ENCODE measurements at places on chromosomes 3 and 15.

DNA sequence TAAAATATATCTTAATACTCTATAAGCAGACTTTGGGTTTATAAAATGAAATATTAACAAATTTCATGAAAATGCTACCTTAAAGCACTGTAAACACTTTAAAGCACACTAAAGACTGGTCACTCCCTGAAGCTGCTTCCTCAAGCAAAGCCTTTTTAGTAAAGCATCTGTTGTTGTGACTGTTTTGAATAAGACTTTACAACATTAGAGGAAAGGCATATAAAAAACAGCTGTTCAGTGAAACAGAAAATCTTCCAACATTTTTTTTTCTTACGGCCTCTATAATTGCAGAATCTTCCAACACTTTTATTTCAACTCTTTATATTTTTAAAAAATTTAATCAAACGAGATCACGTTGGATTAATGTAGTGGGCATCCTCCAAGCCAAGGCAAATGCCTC lies 48.1 kb downstream of the GRK7 start:
- no peak for DNase-seq

DNA sequence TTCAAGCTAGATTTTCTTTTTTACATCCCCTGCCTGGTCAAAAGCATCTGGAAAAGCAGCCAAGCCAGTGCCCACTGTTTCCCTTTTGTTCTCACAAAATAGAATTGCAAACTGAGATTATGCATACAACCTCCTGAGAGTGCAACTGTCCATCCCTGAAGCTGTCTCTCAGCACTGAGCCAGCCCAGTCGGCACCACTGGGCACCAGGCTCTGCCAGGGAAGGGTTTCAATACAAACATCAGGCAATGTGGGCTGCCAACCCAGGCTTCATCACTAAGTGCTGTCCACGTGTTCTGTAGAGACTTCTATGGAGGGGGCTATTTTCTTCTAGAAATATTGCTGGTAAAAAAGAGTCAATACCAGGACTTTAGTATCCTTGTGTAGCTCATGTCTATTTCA lies 356.3 kb upstream of the TBL1XR1 start:
- DNase-seq: no peak

DNA sequence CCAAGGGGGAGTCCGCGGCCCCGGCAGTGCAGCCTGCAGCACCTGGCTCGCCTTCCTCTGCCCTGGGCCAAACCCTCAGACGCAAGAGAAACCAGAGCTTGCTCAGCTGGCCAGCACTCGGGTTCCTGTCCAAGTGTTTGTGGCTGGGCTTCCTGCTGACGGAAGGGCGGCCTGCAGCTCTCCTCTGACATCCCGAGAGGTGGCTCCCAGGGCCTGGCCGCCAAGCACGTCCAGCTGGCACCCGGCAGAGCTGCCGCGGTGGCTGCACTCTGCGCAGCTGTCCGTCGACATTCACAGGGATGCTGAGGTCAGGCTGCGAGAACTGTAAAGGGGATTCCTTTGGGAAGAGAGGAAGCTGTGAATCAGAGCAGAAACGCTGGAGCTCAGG lies 85.6 kb downstream of the CPN2 start:
- no peak for DNase-seq

DNA sequence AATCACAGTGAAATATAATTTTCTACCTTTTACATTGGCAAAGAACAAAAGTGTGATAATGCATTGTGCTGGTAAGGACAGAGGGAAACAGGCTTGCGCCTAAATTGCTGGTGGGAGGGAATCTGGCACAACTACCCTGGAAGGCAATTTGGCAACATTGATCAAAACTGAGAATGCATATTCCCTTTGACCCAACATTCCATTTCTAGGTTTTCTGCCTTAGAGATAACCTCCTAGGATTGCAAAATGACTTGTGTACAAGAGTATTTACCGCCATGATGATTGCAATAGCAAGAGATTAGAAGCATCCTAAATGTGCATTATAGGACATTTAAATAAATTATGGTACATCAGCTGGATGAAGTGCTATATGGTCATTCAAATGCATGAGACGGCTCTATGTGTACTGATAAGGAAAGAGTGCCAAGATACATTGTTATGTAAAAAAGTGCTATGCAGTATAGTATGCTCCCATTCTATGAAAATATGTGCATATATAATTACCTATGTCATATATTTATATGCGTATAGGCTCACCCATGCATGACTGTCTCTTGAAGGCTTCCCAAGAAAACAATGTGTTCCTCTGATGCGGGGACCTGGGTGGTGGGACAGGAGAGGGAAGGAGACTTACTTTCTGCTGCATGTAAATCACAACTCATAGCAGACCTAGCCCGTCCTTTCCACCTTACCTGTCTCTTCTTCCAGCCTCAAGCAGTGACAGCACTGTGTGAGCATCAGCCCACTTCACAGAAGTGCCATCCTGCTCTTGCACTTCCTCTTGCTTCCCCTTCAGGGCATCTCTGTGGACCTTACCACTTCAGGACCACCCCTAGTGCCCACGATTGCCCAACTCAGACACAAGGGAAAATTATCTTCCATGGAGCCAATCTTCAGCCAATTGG lies 249.9 kb upstream of the TLE3 start:
- no peak for DNase-seq

DNA sequence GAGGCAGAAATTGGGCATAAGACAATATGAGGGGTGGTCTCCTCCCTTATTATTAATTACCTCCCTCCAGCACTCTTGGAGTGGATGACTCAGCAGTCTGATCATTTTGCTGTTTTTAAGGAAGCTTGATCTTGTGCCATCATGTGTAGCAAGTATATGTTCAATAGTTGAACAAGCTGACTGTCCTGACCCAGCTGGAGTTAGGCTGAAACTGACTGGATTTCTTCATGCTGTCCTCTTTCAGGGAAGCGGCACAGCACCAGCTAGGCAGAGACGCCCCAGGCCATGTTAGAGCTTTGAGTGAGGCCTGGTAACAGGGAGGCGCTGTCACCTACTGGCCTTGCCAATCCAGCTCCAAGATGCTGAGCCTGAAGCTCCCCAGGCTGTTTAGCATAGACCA lies 54.4 kb upstream of the KIF23 start:
- DNase-seq: no peak

- DNase-seq: no peak
Observed at GRCh38 chr3:37945156-37945806, 45.3 kb upstream of the VILL start.

DNA sequence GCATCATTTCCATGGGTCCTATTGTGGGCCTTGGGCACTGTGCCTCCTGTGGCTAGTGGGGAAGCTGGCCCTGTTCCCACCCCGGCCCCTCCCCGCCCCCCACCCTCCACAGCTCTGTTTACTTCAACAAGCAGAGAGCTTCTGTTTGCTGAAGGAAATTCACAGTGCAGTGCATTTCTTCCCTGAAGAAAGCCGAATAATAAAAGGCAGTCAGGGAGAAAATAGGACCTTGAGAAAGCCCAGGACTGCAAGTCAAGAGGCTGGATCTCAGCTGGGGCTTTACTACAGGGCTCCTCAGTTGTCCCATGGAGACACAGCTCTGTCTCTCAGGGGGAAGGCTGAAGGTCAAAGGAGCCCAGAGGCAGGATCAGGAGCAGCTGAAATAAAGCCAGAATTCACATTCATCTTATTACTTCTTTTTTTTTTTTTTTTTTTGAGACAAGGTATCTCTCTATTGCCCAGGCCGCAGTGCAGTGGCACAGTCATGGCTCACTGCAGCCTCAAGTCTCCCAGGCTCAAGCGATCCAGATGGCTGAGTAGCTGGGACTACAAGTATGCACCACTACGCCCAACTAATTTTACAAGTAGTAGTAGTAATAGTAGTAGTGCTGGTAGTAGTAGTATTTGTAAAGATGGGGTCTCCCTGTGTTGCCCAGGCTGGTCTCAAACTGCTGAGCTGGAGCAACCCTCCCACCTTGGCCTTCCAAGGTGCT lies 33.0 kb upstream of the LACTB start:
- no peak for DNase-seq

DNA sequence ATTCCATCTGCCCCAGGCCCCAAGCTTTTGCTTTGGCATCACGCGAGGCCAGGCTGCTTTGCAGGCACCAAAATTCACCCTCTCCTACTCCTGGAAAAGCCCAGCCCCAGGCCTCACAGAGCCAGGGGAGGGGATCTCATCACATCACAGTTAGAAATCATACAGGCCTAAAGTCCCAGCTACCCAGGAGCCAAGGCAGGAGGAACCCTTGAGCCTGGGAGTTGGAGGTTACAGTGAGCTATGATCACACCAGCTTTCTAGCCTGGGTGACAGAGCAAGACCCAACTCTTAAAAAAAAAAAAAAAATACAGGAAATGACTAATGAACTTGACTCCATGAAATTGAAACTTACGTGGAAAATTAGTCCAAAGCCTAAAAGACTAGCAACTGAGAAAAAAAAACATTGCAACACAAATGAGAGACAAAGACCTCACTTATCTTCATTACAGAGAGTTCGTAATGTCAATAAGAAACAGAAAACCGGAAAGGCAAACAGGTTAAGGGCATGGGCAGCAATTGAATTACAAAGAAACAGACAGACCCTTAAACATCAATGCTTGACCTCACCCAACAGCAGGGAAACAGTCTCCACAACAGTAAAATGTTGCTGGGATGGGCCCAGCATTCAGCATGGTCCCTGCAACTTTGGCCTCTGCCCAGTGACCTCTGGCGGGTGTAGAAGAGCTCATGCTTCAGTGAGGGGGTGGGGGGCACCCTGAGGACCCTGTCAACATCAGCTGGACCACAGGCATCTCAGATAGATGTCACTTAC lies 151.5 kb downstream of the LRRK1 start:
- DNase-seq: no peak

GRCh38 chr3:20645340-20645739 lies 459.3 kb upstream of the SGO1 start:
- DNase-seq: no peak

GRCh38 chr3:37862903-37863815 lies 1.5 kb downstream of the CTDSPL start:
- no peak for DNase-seq

- no peak for DNase-seq
Observed at GRCh38 chr3:43871627-43872245, 181.0 kb downstream of the ABHD5 start.

Data from CD4-positive, alpha-beta T cell treated with Interleukin-17A for 1 hour (primary cell).